ENCODE measurements at places on chromosomes 6 and 20. TPM values are rescaled to one million over a fixed set of nuclear protein-coding genes. Genes with fewer than 3 reads are reported as not detected.

Gene RRAGD
- 16.0 TPM for total RNA-seq

Gene COL19A1
- total RNA-seq, result 0.36 TPM

Gene SLC17A1
- total RNA-seq, result not detected

Gene UNC93A
- not detected for total RNA-seq

Gene TPD52L2
- 58.9 TPM for total RNA-seq

Gene OPRM1
- not detected for total RNA-seq

Gene CALHM5
- total RNA-seq, result not detected

DNA sequence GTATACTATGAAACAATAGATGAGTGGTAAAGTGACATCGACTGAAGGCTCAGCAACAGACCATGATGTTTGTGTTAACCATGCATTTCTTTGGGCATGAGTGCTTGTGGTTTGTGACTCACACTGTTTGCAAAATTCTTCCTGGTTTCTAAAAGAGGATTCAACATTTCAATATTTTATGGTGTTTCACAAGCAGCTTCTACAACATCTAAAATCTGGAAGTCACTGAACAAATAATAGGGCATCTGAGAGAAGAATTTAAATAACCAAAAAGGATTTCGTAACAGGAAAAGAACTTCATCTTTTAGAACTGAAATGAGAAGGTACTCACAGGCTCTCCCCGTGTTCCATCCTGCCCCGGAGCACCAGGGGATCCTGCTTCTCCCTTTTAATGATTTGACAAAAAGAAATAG is 146.2 kb downstream of the COL21A1 start:
- DNase-seq, result no peak

- DNase-seq, result no peak
Observed at GRCh38 chr6:6239598-6240581, 80.6 kb downstream of the F13A1 start.

DNA sequence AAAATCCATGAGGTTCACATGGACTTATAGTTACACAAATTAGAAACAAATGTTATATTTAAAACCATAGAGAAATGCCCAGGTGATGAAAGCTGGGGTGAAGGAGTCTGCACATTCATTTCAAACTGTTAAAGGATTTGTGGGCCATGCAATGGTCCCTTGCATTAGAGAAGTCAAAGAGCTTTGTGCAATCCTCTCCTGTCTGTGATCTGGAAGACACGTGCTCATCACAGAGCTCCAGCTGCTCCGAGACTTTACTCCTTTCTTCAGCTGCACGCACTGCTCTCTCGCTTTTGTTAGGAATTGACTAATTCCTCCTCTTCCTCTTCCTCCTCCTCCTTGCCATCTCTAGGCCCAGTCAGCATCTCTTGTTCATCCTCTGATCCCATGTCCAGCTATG is 4.1 kb upstream of the AIF1 start:
- no peak for DNase-seq

GRCh38 chr6:45801471-45802289 is 214.0 kb downstream of the CLIC5 start:
- DNase-seq, result peak; percentile 49

GRCh38 chr20:20549267-20549612 is 163.2 kb downstream of the RALGAPA2 start:
- no peak for DNase-seq

DNA sequence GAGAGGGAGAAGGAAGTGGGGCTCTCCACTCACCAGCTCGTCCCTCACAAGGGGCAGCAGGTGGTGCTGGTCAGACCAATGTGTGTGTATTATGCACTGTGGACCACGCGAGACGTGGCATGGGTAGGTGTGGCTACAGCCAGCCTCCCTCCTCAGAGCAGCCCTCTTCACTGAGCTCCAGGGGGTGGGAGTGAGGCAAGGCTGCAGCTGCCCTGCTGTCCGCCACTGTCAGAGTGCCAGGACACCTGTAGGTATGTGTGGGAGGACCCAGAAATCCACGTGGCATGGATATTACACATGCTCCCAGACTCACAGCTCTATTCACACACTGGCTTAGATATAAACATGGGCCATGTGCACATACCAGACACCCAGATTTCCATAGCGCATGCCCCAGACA is 90.3 kb downstream of the VEGFA start:
- DNase-seq, result no peak

DNA sequence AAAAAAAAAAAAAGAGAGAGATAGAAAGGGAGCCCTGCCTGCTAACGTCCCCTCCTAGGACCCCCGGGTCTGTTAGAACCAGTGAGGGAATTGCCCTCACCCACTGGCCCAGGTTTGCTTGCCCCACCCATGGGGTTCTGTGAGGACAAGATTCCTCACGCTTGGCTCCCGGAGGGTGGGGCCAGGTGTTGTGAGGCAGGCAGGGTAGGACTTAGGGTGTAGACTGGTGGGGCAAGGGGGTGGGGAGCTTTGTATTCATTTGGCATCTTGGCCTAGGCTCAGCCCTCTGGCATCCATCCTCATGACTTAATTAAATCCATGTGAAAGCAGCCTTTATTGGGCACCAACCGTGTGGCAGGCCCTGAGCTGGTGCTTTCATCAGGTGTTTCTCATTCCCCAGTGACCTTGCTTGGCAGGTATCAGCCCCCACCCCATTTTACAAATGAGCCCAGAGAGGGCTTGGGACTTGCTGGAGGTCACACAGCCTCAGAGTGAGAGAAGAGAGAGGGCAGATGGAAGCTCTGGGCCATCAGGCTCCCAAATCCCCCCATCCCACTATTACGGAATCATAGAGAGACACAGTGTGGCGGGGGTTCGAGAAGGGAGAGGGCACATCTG is 19.0 kb downstream of the RAB44 start:
- DNase-seq, result no peak

DNA sequence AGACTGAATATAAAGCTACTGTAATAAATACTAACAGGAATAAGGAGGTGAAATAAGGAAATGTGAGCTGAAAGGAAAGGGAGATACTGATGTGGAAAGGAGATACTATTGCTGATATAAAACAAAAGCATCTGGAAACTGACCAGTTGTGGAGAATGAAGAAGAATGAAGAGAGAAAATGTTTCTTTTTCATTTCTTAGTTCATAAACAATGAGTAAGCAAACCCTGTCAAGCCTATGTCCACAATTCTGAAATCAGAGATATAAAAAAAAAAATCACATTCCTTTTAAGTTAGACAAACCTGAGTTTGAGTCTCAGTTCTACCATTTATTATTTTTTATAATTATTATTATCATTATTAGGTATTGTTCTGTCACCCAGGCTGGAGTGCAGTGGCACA is 121.6 kb upstream of the GJE1 start:
- no peak for DNase-seq

GRCh38 chr6:159805440-159806020 is 5.5 kb downstream of the PNLDC1 start:
- no peak for DNase-seq

- DNase-seq, result no peak
Observed at GRCh38 chr6:105669232-105669631, 266.4 kb upstream of the PREP start.

DNA sequence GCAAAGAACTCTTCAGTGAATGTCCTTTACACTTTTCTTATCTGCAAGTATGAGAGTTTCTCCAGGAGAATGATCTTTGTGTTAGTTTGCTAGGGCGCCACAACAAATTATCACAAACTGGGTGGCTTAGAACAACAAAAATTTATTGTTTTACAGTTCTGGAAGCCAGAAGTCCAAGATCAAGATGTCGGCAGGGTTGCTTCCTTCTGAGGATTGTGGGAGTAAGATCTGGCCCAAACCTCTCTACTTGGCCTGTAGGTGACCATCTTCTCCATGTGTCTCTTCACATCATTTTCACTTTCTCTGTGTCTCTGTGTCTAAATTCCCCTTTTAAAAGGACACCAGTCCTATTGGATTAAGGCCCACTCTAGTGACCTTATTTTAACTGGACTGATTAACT is 103.0 kb downstream of the ADTRP start:
- no peak for DNase-seq

DNA sequence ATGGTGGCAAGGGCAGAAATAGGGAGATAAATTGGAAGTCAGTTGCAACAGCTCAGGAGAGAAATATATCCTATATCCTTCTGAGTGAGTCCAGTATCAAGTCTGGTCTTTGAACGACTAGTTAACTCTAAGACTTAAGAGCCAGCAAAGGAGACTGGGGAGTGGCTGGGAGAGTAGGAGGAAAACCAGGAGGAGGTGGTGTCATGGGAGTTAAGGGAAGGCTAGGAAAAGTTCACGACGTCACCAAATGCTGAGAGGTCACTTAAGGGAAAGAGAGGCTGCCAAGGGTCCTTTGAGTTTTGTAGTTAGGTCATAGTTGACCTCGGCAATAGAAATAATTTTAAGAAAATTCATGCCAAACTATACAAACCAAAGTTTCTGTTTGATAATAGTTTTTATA is 25.1 kb downstream of the ACOT13 start:
- DNase-seq, result no peak

- DNase-seq, result no peak
Observed at GRCh38 chr6:3617192-3617631, 134.3 kb downstream of the PXDC1 start.

GRCh38 chr20:20780127-20780824 is 67.8 kb upstream of the RALGAPA2 start:
- no peak for DNase-seq

- DNase-seq, result no peak
Observed at GRCh38 chr6:37047689-37048402, 42.4 kb downstream of the FGD2 start.
